ENCODE measurements at places on chromosomes 13 and 19.
A peak's percentile ranks its signal among the peaks of the same experiment; 100 is the strongest.

GRCh38 chr13:63455938-63456337 lies 2040.3 kb upstream of the PCDH20 start:
- DNase-seq, result no peak

- DNase-seq, result no peak
Measured at GRCh38 chr13:50589651-50590054, 253.8 kb downstream of the DLEU7 start.

- no peak for DNase-seq
Measured at GRCh38 chr13:71054358-71054757, 812.6 kb downstream of the DACH1 start.

GRCh38 chr19:47305309-47305751 lies 4.3 kb upstream of the C5AR1 start:
- DNase-seq, result peak; percentile 10

DNA sequence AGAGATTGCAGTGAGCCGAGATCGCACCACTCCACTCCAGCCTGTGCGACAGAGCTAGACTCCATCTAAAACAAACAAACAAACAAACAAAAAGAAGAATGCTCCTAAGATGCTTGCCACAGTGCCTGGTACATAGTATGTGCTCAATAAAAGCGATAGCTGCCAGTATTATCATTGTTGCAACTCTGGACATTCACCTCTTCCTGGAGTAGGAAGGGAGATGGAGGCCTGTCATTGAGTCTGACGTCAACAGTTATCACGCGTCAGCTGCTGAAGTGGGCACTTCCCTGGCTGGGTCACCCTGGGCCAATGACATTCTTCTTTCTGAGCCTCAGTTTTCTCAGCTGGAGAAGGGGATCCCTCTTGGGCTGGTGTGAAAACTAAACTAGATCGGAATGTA lies 4.2 kb upstream of the PLAUR start:
- DNase-seq, result no peak

DNA sequence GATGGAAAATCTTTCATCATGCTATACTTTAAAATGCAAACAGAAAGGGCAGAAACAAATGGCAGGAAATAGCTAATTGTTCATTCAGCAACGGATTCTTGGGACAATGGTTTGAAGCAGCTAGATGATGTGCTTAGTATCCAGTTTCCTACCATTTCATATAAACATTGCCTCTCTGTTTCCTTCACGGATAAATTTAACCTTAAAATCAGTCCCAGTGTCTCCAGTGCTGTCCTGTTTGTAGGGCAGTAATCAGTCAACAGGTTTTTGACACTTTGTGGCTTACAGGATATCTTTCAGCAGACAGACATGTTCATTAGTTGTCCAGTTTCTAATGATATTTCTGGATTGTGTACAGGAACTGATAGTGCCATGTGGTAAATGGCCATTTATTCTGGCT lies 24.7 kb upstream of the RB1 start:
- DNase-seq, result no peak

GRCh38 chr19:34171539-34171876 lies 796 bp upstream of the LSM14A start:
- DNase-seq, result no peak

DNA sequence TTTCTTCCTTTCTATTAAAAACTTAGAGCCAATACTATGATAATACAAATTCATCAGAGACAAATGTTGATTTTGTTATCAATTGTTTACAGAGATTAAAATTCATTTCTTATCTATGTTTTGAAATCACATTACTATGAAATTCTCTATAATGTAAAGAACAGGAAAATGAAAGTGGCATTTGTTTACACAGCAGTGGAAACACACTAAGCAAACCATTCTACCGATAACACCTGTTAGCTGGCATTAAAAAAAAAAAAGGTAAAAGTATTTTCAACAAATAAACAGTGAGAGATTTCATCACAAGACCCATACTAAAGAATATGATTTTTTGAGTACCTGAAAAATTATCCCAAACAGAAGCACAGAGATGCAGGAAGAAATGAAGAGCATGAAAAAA lies 4.8 kb upstream of the CCDC70 start:
- no peak for DNase-seq

DNA sequence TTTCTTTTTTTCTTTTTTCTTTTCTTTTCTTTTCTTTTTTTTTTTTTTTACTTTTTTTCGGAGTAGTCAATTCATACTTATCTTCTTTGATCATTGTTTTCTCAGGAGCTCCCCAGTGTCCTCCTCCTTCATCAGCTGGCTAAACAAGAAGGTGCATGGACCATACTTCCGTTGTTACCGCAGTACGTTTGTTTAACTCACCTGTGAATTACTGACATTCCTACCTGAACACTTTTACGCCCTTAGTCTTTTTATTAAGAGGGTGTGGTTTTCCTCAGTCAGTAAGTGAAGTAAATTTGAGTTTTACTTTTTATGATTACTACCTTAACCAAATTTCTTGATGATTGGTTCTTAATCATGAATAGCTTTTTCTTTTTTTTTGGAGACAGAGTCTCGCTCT lies 47.1 kb downstream of the B3GLCT start:
- DNase-seq, result no peak

DNA sequence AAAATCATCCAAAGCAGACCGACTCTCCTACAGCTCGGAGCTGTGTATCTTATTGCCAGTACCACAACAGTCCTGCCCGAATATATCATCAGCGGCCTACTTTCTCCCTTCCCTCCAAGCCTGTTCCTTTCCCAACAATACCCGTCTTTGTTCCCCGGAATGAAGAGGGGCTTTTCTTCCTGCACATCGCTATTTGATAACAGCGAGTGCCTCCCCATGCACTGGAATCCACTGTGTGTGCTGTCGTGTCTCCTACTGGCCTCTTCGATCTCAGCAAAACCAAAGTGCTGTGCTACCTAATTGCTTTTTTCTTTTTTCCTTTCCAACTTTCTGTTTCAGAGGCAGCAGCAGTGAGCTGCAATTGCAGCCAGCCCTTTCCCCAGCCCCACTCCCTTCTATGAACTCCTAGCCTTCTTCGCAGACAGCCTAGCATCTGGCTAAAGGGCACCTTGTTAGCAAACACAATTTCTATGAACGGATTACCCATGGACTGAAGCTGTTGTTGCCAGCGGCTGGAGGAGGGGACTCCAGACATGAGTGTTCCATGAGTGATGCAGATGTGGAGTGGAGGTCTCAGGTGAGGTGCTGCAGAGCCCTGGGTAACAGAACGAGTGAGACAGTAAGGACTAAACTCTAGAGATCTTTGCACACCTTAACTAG lies 43.4 kb downstream of the EFNB2 start:
- no peak for DNase-seq

- DNase-seq, result no peak
Measured at GRCh38 chr13:46647512-46648065, 94.6 kb downstream of the LRCH1 start.

DNA sequence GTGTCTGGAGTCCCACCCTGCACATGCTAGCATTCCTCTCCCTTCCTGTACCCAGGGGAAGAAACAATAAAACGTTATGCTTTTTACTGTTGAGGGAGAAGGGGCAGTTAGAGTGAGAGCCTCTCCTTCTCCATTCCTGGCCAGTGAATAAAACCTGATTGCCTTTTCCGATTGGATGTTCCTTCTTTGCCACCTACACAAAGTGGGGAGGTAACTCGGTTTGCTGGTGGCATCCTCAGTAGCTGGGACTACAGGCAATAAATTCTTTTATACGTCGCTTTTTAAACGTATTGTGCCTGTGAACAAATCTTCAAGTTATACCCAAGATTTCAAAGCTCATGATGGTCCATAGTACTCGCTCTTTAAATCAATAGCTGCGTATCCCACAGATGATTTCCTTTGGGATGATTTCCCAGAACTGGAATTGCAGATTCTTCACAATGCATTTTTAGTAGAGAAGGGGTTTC lies 660 bp upstream of the MVB12A start:
- no peak for DNase-seq

GRCh38 chr13:49597043-49597641 lies 11.8 kb upstream of the RCBTB1 start:
- DNase-seq, result no peak

- no peak for DNase-seq
Measured at GRCh38 chr19:6723108-6723618, 2.7 kb upstream of the C3 start.

DNA sequence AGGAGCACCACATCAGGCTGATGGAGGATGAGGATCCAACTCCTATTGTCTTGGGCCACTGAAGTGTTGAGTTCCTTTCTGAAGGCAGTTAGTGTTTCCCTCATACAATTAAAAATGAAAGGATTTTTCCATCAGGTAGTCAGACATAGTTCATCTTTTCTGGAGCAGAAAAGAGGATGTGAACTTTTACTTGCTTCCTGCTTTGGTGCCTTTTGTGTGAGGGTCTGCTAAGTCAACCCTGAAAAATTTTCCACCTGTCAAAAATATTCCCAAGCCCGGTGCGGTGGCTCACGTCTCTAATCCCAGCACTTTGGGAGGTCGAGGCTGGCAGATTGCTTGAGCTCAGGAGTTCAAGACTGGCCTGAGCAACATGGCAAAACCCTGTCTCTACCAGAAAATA lies 43.9 kb downstream of the RGCC start:
- DNase-seq, result no peak

DNA sequence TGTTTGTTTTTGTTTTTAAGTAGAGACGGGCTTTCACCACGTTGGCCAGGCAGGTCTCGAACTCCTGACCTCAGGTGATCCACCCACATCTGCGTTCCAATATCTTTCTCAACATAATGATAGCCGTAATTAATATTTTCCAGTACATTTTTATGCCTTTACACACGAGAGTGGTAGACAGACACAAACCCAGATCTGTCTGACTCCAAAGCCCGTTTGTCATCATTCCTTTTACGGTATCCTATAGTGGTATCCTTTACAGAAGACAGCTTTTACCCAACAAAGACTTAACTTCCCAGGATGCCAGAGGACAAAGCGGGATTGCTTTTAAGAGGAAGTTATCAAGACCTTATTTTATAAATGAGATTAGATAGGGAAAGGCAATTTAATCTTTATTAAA lies 59.8 kb downstream of the IPO5 start:
- no peak for DNase-seq

DNA sequence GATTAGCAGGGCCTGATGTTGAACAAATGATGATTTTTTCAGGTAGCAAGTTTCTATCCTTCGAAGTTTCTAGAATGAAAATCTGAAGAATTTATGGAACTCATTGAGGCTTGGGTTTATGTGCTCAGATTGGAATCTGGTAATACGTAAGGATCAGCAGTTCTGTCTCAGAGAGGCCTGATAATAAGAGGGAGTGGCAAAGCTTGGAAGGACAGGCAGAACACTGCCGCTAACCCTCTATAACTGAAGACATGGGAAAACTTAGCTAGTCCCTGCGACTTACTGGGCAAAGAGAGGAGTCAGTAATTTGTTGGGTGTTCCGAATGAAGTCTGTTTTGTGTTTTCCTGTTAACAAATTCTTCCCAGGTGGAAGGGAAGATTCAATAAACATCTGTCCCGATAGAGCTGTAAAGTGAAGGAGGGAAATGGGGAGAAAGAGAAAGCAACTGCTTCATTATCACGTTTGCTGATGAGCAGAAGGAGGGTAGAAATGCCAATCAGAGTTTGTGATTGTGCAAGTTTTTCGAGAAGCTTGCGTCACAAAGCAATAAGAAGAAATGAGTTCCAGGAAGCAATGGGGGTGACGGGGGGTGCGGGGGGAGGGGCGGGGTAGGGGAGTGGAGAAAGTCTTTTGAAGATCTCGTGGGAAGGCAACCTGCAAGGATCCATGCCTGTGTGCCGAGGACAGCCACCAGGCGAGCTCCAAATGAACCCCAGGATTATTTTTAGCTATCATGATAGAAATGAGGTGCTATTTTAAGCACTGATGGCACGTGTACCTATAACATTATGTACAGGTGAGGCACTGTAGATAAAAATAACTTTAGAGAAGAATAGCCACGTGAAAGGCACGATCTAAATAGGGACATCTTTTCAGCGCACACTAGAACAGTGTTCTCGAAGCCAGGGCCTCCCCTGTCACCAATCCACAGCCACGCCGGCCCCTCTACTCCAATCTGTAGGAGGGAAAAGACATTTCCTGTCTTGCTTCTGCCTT lies 224.1 kb downstream of the FGF9 start:
- DNase-seq, result no peak

GRCh38 chr13:68895696-68896095 lies 1211.9 kb upstream of the ATXN8OS start:
- no peak for DNase-seq

- DNase-seq, result no peak
Measured at GRCh38 chr13:27526516-27526915, 76.2 kb upstream of the MTIF3 start.

DNA sequence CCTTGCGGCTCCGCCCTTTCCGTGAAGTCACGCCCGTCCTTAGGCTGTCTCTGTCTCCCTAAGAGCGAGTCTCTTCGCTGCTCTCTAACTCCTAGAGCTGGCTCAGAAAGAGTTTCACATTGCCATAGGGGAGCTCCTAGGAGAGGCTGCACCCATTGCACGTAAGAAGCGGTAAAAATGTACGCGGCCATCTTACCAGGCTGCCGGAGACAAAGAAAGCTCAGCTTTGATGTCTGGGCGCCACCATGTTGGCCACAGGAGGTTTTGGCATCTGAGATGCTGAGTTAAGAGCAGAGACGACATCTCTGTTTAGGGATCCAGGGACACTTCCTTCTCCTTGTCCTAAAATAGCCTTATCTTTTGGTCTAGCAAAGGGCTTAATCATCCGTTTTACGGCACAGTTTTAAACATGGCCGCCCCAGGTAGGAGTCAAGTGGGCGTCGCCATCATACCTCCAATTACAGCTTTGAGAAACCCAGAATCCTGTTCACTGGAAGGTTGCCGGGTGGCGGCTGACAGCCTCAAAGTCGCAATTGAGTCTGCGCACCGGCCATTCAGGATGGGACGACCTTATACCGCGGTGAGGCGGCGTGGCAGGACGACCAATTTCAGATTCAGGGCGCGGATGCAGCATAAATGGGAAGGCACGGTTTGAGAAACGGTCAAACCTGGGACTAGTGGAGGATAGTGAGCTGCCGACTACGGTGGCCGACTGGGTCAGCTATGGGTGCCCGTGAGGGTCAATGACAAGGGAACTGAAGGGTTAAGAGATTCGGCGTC lies at the start of gene ZNF793:
Gene ZNF793 (plus strand): TSS at position 553 of the 780 bp plus-strand sequence. CDS start 16,501 bp downstream, outside the sequence.
- DNase-seq, result peak; percentile 66

DNA sequence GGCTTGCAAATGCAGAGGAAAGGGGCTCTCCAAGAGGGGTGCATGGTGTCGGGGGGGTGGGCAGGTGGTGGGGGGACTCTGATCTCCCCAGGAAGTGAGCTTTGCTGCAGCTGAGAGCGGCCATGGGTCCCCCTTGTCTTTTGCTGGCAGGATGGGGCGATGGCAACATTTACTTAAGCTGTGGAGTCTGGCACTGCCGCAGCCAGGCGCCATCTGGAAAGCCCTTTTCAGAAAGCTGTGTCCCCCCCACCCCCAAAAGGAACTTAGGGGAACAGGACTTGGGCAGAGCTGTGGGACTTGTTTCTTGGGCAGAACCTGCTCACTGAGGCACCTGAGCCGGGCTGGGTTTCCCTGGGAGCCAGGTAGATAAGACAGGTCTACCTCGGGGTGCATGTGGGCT lies 80.7 kb downstream of the ZNF536 start:
- DNase-seq, result no peak

GRCh38 chr19:18450021-18450930 lies 12.3 kb upstream of the ISYNA1 start:
- no peak for DNase-seq

GRCh38 chr13:71801781-71802180 lies 65.2 kb downstream of the DACH1 start:
- DNase-seq, result no peak

- no peak for DNase-seq
Measured at GRCh38 chr13:99151516-99151915, 49.1 kb upstream of the UBAC2 start.

All from T-helper 22 cell (primary cell).